Cortex of kidney (tissue), 1 donor: ENCODE measurements at places on chromosomes 13 and 19.

DNA sequence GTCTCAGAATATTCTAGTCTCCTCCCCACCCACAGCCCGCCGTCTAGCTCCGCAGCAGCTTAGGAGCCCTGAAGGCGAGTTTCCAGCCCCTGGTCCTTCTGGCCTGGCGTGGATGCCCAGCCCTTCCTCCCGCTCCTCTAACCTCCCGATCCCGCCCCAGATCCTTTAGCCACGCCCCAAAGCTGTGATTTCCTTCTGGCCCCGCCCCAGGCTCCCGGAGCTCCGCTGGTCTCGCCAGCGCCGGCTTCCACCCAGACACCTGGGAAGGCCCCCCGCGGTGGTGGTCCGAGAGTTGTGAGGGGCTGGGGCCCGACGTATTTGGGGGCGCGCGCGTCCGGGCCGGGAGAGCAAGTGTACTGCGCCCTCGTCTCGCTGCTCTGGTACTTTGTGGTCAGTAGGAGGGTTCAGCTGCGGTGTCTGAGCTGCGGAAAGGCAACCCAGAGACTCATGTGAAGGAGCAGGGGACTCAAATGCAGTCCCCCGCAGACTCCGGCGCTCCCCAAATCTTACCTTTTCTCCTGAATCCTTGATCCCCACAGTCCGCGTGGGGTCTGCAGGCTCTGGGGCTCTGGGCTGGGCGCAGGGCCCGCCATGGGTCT, at the start of gene CGB7:
TSS of gene CGB7 (minus strand) at position 114 of the 599 bp plus-strand sequence. CDS start 2,374 bp downstream, outside the sequence.
- DNase-seq: no peak

DNA sequence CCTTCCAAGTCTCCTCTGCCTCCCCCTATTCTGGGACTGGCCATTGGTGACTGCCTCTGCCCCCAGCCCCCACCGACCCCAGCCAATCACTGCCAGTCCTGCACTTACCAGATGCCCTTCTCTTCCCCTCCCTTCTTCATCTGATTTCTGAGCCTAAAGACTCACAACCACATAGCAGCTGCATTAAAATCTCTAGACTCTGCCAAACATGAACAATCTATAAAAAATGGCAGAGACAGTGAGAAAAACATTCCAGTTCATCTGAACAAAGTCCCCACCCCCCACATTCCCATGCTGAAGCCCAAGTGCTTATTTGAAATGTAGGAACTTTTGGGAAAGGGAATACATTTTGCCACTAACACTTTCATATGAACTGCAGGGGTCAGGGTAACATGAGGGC, 60.8 kb downstream of the KCTD12 start:
- DNase-seq: no peak

GRCh38 chr19:11971041-11971440, 6.2 kb downstream of the ZNF763 start:
- DNase-seq: no peak

DNA sequence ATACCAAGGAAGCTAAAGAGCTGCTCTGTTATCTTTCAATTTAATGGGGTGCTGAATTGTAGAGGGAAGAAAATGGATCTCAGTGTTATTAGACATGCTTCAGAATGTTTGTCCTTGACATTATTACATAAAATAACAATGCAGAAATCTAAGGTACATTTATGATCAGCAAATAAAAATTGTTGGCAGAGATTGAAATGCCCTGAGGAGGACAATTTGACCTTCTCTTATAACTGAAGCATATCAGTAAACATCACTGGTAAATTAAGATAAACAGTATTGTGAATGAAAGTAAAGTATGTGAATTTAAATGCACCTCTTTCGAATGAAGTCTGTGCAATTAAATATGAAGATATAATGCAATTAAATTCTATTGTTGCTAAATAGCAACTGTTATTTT, 1362.1 kb upstream of the ATXN8OS start:
- no peak for DNase-seq

GRCh38 chr13:108322206-108322824, 52.8 kb downstream of the TNFSF13B start:
- DNase-seq: no peak

DNA sequence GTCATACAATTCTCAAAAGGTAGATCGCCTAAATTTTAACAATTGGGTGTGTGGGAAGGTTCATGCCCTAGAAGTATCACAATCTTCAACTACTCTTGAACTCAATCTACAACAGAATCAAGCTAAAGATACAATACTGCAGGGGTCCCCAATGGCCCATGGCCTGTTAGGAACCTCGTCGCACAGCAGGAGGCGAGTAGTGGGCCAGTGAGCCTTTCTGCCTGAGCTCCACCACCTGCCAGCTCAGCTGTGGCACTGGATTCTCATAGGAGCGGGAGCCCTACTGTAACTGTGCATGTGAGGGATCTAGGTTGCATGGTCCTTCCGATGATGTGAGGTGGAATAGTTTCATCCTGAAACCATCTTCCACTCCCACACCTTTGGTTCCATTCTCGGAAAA, 230.6 kb downstream of the KLF12 start:
- DNase-seq: no peak

DNA sequence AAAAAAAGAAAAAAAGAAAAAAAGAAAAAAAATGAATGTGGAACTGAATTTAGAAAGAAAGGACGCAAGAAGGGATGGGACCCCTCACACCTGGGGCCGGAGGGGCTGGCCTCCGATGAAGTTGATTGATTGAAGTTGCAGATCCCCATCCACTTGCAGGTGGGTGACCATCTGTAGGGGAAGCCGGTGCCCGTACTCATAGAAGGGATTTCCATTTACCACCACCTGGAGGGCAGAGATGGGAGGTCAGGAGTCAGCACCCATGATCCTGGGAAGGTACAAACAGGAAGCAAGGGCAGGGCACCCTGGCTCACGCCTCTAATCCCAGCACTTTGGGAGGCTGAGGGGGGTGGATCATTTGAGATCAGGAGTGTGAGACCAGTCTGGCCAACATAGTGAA, 6.4 kb downstream of the LGALS4 start:
- no peak for DNase-seq

DNA sequence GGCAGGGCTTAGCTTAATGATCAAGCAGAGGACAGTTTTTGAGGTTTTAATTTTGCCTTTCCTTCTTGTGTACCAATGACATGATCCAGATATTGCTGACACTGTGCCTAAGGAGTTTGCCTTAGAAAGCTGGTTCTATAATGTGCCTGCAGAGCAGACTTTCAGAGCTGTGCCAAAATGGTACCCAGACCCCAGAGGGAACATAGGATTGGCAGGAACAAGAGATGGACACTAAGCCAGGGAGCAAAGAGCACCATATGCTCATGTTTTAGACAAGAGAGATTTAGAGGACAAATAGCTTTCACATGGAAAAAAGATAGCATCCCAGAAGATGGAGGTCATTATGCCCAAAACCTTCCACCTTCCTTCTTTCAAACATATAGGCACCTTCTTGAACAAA, 1241.5 kb upstream of the SPRY2 start:
- no peak for DNase-seq

GRCh38 chr19:56959205-56959604, 118.7 kb upstream of the PEG3 start:
- DNase-seq: no peak

GRCh38 chr19:38224014-38224862, at the start of gene DPF1:
Gene DPF1, minus strand, starts transcription at chr19:38224222. Its CDS starts 80 bp downstream, at chr19:38224142.
- DNase-seq: no peak

DNA sequence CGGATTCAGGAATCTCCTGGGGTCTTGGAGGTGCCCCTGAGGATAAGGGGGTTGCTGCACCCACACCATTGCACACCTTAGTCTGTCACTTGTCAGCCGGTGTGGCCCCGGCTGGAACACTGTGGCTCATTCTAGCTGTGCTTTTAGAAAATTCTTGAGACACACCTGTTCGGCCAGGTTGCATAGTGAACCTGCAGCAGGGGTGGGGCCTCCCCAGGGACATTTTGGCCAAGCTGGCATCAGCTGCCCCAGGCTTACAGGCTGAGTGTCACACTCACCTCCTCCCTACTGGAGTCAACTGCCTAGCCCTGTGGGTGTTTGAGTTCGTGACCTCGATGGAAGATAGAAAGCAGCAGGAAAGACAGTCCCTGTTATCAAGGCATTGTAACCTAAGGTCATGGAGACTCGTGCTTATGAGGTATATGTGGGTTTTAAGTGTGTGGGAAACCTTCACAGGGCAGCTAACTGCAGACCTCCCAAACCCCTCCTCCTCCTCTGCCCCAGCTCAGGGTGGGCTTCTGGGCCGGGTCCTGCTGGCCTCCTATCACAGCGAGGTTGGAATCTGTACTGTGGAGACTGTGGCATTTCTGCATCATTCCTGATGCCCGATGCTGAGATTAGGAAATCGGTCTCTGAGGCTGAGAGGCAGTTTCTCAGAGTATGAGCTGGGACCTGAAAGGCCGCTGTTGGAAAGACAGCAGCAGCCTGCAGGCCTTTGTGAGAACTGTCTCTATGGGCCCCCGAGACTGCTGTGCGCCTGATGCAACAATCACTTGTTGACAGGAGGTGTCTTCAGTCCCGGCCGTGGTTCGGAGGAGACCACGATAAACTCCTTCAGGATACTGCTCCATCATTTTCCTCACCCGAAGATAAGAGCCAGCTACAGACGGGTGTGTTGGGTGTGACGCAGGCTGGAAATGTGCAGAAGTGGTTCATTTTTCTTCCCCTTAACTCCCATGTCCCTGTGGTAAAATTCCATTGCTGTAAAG, 72.2 kb downstream of the ATP11A start:
- no peak for DNase-seq

GRCh38 chr19:1042689-1043511, 3.0 kb downstream of the ABCA7 start:
- no peak for DNase-seq

DNA sequence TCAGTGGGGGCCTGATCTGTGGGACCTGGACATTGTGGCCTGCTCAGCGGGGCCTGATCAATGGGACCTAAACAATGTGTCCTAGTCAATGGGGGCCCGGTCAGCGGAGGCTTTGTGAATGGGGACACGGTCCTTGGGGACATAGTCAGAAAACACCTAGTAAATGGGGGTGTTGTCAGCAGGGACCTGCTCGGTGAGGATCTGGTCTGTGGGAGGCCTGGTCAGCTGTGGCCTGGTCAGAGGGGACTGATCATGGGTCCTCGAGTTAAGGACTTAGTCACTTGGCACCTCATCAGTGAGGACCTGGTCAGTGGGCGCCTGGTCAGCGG, 44.5 kb upstream of the TPM4 start:
- DNase-seq: no peak

- DNase-seq: no peak
Observed at GRCh38 chr13:114110091-114110829, 22.2 kb downstream of the RASA3 start.

DNA sequence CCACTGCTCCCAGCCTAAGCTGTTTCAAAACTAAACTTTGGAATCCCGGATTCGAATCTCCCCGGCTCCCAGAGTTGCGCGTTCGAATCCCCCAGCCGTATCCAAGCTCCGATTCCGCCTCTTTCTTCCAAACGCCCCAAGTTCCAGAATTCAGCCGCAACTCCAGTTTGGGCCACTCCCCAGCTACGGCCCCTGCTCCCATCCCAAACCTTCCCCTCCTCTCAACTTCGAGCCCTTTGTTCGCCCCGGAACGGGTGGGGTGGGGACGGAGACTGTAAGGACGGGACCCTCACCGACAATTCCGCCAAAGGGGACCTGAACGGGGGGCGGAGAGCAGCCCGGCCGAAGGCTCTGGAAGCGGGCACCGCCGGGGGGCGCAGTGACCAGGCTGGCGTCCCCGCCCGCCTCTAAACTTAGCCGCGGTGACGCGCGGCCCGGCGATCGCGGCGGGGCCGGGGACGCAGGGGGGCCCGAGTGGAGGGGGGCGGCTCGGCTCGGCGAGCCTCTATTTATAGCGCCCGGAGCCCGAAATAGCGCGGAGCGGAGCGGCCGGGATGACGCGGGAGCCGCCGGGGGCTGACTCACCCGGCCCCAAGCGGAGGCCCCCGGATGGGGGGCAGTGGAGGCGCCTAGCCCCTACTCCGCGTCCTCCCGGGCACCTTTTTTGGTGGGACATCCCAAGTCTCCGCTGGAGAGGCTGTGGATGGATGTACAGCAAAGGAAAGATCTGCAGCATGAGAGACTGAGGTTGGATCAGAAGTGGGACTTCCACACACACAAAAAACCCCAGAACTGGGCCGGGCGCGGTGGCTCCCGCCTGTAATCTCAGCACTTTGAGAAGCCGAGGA, 4.9 kb upstream of the ERCC1 start:
- DNase-seq: no peak

DNA sequence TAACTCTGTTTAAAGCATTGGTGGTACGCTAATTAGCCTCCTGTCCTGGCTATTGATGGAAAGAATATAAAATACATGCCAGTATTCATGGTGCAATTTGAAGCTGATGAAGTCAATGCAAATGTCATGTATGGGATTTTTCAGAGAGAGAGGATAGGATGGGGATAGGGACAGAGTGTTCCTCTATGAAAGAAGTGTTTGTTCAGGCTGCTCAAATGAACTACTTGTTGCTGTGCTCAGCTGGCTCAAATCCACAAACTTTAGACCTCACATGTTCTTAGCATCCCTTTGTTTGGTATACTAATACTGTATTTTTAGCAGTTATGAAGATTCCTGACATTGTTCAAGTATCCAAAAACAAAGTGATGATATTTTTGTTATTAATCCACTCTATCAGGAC, 116.5 kb downstream of the SLITRK1 start:
- DNase-seq: no peak

GRCh38 chr13:111902726-111903125, 164.2 kb upstream of the SOX1 start:
- DNase-seq: no peak

GRCh38 chr19:50458396-50459066, 17.8 kb upstream of the EMC10 start:
- no peak for DNase-seq

DNA sequence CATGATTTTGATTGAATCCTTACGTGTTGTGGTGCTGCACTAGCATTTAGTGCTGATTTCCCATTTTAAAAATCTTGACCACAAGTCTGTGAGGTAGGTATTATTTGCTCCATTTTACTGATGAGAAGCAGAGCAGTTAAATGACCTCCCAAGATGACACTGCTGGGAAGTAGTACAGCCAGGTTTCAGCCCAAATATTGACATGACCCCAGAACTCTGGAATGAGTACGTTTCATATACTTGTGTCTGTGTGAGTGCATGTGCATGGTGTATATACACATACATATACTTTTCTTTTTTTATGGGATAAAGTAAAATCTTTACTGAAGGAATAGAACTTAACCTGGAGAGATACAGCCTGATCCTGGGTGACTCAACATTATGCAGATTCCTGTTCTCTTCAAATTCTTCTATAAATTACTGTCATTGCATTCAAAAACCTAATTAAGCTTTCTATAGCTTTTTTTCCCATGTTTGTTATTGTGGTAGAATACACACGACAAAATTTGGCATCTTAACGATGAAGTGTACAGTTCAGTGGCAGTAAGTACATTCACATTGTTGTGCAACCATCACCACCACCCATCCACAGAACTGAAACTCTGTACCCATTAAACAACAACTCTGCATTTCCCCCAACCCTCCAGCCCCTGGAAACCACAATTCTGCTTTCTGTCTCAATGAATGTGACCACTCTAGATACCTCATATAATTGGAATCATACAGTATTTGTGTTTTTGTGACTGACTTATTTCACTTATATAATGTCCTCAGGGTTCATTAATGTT, 311.9 kb downstream of the MTUS2 start:
- DNase-seq: no peak

DNA sequence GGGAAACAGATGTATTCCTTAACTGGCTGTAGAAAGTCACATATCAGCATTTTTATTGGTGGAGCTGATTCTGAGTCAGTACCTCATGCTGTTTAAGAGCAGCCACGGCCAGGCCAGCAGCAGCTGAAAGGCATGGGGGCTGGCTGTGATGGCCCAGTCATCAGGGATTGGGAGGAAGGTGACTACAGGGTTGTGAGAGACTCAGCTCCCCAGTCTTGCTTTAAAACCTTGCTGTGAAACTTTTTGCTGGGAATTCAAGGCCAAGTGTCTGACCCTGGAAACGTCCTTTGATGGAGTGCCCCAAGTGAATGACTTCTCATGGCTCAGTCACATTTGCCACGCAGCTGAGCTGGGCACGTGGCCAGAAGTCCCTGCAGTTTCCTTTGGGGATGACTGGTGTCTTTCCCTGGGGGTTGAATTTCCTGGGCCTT, 39.1 kb upstream of the RNF113B start:
- DNase-seq: no peak
